ENCODE measurements at places on chromosomes 16 and 17. TPM values are rescaled to one million over a fixed set of nuclear protein-coding genes. Genes with fewer than 3 reads are reported as not detected.

NLRC3 gene
- 1.5 TPM for total RNA-seq

DNA sequence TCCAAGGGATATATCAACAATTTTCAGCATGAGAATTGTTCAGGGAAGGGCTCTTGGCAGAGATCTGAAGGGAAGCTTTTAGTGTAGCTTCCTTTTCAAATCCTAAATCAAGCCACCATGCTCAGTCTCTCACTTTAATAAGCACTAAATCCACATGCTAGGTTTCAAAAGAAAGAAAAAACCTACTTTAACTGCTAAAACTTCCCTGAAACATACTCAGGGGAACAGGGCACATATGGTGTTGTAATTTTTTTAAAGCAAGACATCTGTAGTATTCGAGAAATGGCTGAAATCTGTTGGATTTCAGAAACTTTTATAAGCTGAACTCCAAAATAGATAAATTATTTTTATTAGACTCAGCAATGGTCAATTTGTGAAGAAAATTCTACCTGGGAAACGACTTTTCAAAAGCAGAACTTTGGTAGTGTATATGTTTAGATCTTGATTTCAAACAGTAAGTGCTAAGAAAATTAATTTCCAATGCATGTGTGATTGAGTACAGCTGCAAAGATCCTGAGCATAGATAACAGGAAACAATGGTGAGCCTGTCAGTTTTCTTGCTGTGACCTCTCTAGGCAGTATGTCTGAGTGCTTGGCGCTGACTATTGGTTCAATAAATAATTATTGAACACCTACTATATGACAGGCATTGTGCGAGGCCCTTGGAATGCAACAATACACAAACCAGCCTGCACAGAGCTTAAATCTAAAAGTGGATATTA, 804.5 kb upstream of the SOX9 start:
- DNase-seq: no peak

LITAFD gene
- not detected for total RNA-seq

GRCh38 chr16:57821149-57821971, 19.1 kb upstream of the KIFC3 start:
- DNase-seq: no peak

GRCh38 chr16:27199736-27200135, 3.6 kb upstream of the KDM8 start:
- DNase-seq: no peak

GGA2 gene
- 54.8 TPM for total RNA-seq
